ENCODE measurements at places on chromosomes 2 and 18.

GRCh38 chr2:32559136-32559535, 68.7 kb upstream of the TTC27 start:
- DNase-seq: no peak

DNA sequence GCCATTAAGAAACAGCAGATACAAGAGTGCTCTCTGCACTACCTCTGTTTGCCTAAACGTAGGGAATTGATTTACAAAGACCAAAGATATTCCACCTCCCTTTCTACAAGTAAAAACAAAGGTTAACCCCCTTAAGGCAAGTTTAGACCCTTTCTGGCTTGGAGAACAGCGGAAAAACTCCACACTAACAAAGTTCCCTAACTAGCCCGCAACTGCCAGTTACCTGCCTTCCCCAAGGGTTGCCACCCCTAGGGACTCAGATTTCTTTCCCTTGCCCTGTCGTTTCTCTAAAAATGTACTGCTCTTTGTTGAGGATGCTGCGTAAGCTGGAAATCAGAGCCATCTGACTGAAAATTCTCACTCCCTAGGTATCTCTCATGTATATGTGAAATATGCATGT, 627.5 kb upstream of the SOX11 start:
- no peak for DNase-seq

GRCh38 chr2:127083819-127084503, 23.0 kb downstream of the BIN1 start:
- DNase-seq: no peak

DNA sequence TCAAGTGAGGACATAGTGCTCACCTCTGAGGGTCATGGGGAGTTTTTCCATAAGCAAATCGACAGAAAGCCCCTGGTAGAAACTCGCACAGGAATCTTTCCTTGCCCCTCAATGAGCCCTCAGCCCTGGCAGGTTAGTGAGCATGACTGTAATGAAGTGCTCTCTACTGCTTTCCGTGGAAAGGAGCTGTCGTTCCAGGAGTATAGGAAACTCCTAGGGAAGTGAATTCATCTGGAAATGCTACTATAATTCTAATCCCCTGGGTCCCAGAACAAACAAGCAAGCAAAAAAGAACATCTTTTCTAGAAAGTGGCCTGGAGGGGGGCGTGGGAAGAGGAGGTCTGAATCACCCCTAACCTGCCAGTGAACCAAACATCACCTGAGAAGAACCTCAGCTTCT, 18.1 kb downstream of the BCL2L11 start:
- no peak for DNase-seq

GRCh38 chr2:113977660-113978523, 88.0 kb downstream of the ACTR3 start:
- DNase-seq: no peak

DNA sequence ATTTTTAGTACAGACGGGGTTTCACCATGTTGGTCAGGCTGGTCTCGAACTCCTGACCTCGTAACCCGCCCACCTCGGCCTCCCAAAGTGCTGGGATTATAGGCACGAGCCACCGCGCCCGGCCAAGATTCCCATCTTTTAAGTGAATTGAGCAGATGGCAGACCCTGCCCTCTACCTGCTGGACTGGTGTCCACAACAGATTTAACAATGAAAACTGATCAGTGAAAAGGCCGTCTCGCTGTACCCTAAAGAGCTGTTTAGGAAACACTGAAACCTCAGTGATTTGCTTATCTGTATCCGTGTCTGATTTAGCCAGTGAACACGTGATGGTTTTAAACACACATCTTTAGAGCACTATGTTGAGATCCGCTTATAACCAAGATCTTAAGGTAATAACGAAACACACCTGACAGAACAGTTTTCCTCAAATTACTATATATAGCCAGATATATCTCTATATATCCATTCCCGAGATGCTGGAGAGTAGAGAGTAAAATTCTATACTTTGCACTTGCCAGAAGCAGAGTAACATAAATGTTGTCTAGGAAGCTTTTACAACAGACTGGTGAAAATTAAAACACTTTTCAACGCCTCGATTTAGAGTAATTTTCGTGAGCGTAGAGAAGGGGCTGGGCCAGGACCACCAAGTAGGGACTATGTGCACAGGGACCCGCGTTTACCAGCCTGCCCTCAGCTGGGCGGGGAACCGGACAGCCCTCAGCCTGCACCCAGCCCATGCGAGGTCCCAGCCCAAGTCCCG, 594 bp downstream of the FAM161A start:
- no peak for DNase-seq

- no peak for DNase-seq
These were observed 4.0 kb downstream of the TMEM17 start for GRCh38 chr2:62501794-62502500.
